Fibroblast of villous mesenchyme (primary cell): ENCODE measurements at places on chromosomes 2 and 18.

DNA sequence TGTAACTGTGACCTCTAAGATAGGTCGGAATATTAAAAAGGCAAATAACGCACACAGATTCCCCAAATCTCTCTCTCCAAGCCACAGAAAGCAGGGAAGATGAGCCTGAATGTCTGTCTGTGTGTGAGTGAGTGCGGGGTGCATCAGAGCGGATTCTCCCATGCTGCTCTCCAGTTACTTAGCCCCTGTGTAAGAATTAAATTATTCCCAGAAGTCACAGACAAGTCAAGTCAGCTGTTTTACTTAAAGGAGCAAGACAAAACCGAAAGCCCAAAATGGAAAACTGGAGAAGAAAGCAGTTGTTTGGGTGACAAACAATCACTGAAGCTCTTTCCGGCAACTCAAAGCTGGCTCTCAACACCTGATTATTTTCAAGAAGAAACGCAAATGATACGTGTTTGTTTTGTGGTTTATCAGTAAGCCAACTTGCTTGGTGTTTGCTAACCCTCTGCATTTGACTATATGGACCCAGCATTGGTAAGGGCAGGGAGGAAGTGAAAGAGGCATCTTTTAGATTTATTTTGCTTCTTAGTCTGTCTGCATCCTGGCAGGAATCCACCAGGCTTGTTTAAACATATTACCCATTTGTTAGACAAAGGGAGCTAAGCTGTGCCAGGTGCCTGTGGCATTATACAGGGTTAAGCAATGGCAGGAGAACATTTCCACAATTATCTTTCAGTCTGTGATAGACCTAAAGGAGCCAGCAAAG is 121.5 kb upstream of the CREB1 start:
- DNase-seq: no peak

DNA sequence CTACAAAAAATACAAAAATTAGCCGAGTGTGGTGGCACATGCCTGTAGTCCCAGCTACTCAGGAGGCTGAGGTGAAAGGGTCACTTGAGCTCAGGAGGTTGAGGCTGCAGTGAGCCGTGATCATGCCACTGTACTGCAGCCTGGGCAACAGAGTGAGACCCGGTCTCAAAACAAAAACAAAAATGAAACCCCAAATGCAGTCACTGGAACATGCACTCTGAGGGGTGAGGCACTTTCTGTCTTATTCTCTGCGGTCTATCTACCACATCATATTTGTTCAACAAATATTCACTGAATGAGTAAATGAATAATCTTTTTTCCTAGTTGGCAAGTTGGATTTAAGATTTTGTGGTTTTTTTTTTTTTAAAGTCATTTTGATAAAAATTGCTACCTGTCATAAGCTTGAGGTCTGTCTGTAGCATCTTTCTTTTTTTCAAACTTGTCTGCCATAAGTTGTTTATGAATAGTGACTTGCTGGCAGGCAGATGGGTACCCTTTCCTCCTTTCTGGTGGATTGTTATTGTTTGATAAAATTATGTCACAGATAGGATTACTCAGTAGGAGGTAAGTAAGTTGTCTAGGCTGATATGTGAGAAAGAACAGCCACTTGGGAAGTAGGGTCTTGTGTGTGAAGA is 11.8 kb downstream of the CHRNA1 start:
- DNase-seq: no peak

DNA sequence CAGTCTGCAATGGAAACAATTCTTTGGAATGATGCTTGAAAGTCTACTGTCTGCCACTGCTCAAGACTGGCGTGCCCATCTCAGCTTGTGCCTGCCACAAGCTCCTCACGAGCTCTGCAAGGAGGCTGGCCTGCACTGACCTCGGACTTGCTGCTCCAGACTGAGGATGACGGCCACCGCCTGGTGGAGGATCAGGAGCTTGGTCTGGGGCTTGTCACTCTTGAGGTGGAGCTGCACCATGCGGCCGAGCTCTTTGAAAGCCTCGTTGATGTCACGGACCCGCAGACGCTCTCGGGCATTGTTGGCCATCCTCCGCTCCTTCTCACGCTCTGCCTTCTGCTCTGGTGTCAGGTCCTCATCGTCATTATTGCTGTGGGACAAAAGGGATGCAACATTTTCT is 269.4 kb upstream of the CCDC68 start:
- DNase-seq: no peak

DNA sequence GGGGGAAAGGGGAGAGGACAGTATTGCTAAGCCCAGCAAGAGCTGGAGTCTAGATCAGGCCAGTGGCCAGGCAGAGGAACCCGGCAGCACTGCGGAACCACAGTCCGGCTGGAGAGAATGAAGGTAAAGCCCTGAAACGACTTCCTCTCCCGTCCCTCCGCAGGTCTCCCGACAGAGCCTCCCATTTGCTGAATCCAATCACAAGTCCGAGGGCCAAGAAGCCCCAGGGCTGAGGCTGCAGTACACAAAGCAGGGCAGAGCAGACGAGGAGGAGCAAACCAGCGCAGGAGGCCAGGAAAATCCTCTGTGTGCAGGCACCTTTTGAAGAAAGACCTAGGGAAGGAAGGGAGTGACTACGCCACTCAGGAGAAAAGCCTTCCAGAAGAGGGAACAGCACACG is 104.4 kb downstream of the OSBPL1A start:
- DNase-seq: no peak

DNA sequence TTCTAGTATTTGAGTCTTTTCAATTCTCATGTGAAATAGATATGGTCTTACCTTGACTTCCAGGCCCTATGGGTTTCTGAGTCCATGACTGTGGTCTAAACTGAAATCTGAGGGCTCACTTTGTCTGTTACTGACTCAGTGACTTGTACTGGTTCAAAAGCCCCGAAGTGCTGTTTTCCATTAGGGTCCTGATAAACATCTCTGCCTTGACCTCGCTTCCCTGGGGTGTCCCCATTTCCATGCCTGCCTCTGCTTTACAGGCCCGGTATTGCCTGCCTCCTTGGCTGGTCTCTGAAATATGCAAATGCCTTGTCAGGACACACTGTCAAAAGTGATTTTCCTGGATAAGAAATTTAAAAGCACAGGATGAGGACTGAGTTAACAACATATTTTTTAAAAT is 538.8 kb downstream of the SOCS6 start:
- DNase-seq: no peak

- no peak for DNase-seq
Measured at GRCh38 chr2:77839102-77839501, 316.9 kb upstream of the LRRTM4 start.

DNA sequence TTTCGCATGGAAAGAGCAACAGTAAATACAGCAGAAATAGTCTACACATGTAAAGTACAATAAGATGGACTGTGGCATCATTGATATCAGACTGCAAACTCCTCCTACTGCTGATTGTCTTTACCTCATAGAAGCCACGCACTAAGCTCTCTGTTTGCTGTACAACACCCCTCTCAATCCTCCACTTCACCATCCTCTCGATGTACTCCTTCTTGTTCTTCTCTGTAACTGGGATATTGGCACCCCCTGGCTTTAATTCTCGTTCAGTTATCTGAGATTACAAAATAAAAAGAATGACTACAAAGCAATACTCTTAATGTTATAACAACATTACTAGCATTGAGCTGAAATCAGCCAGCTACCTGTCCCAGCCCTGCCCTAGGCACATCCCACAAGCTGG is 49.3 kb upstream of the STK17B start:
- no peak for DNase-seq

- DNase-seq: no peak
Measured at GRCh38 chr2:118310681-118311429, 222.6 kb downstream of the INSIG2 start.

GRCh38 chr2:173064151-173064805 is 11.4 kb upstream of the MAP3K20 start:
- DNase-seq: peak; percentile 71

DNA sequence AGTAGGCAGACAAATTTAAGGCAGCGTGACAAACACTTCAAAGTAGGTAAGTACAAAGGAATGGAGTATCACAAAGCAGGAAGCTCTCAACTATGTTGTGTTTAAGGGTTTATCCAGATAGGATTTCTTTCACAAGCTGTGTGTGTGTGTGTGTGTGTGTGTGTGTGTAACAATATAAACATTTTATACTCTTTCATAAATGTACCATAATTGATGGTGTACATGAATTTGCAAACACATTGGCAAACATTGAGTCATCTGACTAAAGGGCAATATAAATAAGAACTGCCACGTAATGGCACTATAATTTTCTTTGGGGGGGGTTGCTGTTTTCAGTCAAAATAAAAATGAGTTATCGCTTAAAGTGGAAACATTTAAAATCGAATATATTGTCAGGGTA is 1004.4 kb upstream of the DDX18 start:
- DNase-seq: no peak

DNA sequence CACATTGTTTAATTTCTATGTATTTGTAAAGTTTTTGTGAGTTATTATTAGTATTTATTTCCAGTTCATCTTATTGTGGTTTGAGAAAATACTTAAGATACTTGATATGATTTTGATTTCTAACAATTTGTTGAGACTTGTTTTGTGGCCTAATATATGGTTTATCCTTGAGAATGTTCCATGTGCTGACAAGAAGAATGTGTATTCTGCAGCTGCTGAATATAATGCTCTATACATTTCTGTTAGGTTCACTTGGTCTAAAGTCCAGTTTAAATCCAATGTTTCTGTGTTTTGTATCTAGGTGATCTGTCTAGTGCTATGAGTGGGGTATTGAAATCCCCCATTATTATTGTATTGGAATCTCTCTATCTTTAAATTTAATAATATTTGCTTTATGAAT is 201.3 kb downstream of the FSIP2 start:
- DNase-seq: no peak

- no peak for DNase-seq
Measured at GRCh38 chr2:239271471-239271870, 129.3 kb downstream of the HDAC4 start.

DNA sequence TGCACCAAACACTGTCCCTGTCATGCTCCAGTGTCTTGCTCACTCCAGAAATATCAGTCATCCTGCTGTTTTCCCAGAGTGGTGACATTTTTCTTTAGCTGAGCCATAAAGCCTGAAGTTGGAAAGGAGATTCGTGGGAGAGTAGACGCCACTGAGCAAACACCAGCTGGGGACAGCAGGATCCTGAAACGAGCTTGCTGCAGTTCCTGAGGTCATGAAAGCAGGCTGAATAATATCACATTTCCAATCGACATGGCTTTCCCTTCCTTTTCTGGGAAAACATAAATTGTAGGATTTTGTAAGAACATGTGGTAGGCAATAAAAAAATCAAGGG is 276.4 kb downstream of the CDCA7 start:
- DNase-seq: peak; percentile 65

- no peak for DNase-seq
Measured at GRCh38 chr18:9199681-9200080, 63.1 kb downstream of the ANKRD12 start.

GRCh38 chr2:215060861-215061536 is 77.4 kb downstream of the ABCA12 start:
- DNase-seq: no peak

GRCh38 chr18:31526374-31526773 is 28.4 kb downstream of the DSG2 start:
- DNase-seq: no peak

GRCh38 chr2:166449439-166449838 is 44.6 kb downstream of the SCN7A start:
- no peak for DNase-seq

GRCh38 chr18:56312551-56313335 is 325.6 kb downstream of the TXNL1 start:
- no peak for DNase-seq

DNA sequence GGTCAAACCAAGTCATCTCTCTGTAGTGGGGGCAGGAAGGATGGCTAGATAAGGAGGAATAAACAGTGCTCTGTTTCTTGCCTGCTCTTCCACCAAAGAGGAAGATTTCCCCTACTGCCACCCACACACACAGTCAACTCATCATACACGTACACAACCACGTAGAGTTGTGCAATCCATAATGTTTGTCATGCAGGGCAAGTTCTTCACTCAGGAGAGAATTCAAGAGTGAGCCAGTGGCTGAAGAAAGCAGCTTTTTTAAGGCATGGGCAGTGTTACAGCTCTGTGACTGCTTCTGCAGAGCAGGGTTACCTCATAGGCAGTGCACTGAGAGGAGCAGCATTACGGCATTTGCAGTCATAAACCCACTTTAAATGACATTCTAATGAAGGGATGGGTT is 283.0 kb downstream of the RND3 start:
- peak; percentile 83 for DNase-seq

DNA sequence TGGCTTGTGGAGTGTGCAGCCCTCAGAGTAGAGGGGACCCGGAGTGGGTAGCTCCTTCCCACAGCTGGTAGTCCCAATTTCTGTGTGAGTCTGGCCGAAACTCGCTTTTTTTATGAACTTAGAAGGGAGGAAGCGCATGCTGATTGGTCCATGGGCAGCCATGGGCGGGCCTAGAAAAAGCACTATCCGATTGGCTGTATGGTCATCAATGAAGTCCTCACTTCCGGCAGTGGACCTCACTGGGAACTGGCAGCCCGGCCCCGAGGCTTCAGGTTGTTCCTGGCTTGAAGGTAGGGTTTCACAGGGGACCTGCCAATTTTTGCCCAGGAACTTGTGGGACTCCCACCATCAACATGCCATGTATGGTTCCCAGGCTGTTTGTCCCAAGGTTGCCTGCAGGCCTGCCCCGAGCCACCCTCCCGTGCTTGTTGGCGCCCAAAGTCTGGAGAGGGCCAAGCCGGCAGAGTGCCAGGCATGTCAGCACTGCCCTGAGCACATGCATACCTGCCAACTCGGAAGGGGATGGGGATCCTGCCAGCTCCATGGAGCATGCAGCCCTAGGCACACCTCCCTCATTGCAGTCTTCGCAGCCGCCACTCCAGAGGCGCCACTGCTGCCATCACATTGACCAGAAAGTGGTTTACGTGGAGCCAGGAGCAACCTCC is 98.5 kb downstream of the ATP9B start:
- no peak for DNase-seq

DNA sequence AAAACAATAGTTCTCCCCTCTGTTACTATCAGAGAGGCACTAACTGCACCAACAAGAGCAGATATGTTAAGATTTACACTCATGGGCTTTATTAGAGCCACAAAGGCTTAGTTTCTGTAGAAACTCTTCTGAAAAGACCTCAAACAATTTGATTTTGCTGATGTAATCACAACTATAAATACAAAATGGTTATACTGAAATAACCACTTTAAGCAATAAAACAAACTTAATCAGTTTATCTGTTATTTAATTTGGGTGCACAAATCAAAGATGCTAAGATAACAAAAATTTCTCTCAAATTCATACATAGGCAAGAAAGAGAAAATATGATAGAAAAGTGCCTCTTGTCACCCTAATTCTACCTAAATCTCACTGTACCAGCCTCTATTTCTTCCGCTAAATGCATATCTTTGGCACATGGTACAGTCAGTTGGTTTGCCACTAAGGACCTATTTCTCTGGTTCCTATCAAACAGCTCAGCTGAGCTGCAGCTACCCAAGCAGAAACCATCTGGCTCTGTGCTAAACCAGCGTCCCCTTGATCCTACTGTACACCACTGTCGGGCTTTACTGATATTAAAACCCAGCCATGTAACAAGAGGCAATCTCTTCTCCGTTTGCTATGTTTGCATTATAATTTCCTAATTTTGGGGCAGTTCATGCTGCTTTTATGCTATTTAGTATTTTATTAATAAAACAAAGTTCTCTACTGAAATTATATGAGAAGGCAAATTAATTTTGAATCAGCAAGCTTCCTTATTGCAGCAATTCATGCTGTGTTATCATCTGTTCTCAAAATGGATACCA is 60.1 kb downstream of the CWC22 start:
- DNase-seq: no peak

GRCh38 chr18:37330173-37330572 is 235.4 kb downstream of the CELF4 start:
- no peak for DNase-seq

- peak; percentile 92 for DNase-seq
Measured at GRCh38 chr2:237511433-237511832, 24.4 kb downstream of the MLPH start.
